Pancreas (tissue), 10 donors: ENCODE measurements at places on chromosomes 2 and 18.

DNA sequence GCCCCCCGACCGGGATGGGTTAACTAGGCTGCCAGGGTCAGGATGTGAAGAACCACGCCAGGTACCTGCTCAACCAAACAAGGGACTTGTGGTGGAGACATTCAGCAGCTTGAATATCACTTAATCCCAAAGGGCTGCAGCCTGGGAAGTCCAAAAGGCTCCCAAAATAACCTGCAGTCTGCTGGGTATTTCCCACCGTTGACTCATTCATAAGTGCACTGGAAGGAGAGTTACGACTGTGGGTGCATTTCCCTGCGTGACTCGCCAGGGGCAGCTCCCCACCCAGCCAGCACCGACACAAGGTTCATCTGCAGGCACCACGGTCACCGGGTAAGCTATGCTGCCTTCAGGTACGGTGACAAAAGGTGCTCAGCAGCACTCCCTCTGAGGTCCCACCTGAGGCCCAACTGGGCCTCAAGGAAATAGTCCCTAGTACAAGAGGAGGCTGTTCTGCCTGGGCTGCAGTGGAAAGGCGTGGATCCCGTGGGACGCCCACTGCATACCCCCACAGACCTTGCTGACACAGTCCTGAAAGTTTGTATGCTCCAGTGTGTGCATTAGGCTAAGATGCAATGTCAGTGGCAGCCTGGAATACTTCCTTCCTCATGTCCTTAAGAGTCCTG lies 86.5 kb downstream of the UXS1 start:
- no peak for DNase-seq

GRCh38 chr2:96109361-96109680 lies 7.0 kb downstream of the ADRA2B start:
- DNase-seq: no peak

- no peak for DNase-seq
Observed at GRCh38 chr2:204293884-204294747, 251.2 kb upstream of the PARD3B start.

GRCh38 chr2:46364797-46365457 lies 67.7 kb downstream of the EPAS1 start:
- no peak for DNase-seq

DNA sequence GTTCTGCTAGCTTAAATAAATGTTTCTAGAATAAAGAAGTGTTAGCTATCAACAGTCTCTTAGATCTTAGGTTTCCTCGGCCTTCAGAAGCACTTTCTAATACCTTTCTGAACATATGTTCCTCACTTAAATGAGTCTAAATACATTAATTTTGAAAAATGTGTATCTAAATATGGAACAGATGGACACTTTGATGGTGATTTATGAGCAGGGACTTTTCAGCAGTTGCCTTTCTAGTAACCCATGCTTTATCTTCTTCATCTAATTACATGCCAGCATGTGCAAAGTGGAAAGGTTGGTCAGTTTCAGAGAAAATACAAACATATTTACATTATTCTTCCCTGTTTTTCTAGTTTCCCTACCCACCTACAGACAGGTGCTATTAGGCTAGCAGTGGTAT lies 797.0 kb upstream of the CHAC2 start:
- DNase-seq: no peak

GRCh38 chr2:195741191-195741590 lies 84.2 kb downstream of the SLC39A10 start:
- DNase-seq: no peak

DNA sequence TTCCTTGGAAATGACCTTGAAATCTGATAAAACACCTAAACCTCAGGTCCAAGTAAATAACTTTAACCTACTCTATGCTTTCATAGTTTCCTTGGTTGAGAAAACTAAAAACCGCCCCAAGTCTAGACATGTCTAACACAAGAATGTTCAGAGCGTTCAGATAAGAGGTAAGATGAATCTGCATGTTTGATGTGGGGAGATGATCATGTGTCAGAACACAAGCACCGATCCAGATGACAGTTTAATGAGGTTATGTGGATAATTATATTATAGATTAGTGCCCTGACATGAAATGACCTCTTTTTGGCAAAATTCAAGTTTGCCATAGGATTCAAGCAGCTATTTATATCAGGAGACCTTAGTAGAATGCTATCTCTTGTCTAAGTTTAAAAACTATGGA lies 729.8 kb upstream of the SOX11 start:
- DNase-seq: no peak

GRCh38 chr2:25310709-25310964 lies 31.1 kb downstream of the DNMT3A start:
- no peak for DNase-seq

GRCh38 chr2:208311954-208312353 lies 45.9 kb downstream of the PIKFYVE start:
- DNase-seq: no peak

DNA sequence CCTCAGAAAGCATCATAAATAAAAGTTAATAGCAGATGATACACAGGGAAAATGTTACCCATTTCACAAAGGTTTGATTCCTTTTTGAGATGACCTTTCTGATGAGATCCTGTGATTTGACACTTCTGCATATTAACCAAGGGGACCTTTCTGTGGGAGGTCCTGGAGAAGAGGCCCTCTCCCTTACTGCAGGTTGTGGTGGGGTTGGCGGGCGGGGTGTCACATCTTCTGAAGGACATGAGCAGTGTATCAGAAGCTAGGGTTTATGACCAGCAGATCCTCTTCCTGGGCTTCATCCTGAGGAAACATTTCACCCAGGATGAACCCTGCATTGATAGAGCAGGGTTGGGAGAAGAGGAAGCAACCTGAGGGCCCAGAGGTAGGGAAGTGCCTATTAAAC lies 37.2 kb upstream of the SCLY start:
- no peak for DNase-seq

GRCh38 chr2:119301413-119301812 lies 65.2 kb downstream of the C2orf76 start:
- no peak for DNase-seq

- no peak for DNase-seq
Observed at GRCh38 chr2:123870206-123870880, 154.7 kb upstream of the CNTNAP5 start.

DNA sequence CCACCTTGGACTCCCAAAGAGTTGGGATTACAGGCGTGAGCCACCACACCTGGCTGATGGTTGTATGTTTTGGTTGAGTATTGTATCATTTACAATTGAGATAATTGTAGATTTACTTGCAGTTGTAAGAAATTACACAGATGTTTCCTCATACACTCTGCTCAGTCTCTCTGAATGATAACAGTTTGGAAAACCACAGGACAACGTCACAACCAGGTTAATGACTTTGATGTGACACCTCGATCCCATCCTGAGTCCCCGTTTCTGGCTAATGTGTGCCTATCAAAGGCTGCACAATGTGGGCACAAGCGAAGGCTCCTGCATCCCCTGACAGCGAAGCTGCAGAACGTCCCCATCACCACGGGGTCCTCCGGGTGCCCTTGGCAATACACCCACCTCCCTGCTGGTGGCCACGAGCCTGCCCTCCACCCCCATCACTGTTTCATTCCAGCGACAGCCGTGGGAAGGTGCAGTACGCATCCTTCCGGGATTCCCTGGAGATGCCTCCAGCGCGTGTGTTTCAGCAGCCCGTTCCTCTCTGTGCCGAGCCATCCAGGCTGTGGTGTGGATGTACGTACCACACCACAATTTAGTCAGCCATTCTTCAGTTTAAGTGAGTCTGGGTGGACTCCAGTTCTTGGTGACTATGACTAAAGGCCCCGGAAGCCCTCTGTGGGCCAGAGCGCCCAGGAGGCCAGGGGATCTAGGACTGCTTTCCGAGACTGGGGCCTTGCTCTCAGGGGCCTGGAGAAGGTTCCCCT lies 4.3 kb upstream of the PDCD1 start:
- DNase-seq: no peak

DNA sequence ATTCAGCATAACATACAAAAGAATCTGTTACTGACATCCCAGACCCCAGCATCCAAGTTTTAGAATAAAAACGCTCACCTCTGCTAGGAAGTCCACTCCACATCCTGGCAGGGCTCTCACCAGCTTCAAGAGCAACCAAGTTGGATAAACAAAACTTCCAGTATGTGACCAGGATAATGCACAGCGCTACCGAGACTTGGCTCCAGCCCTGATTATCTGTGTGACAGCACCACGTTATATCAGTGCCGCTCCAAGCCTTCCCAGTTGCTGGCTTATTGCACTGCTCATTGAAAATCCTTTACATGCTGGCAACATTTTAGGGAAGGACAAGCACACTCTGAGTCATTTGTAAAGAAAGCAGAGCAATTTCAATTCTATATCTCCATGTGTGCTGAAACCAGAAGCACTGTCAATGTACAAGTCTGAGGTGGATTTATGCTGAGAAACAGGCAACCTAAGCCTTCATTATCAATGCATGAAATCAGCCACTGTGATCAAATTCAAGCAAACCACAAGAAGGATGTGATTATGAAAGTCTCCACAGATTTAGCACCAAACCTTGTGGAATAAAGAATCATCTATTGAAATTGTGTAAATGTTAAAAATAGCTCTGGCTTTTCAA lies 115.7 kb downstream of the ZNF385B start:
- no peak for DNase-seq

- DNase-seq: no peak
Observed at GRCh38 chr2:85276571-85277118, 51.1 kb downstream of the TGOLN2 start.

DNA sequence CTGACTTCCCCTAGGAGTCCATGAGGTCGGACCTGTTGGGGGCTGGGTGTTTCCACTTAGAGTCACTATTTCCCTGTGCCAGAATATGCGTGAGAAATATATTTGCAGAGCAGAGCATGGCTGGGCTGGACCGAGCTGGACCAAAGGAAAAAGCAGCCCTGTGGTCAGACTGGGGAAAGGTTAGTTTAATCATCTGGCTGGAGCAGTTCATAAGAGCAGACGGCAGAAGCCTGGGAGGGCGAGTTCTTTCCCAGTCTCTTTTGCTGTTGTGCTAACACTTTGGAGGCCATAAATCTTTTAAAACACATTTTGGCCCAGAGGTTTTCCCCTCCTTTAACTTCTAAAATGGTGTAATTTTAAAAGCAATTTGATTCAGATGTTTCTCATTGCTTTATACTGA lies 66.5 kb downstream of the GLI2 start:
- no peak for DNase-seq

- no peak for DNase-seq
Observed at GRCh38 chr2:46050027-46050426, 247.2 kb upstream of the EPAS1 start.

GRCh38 chr2:142306131-142306530 lies 175.3 kb upstream of the LRP1B start:
- no peak for DNase-seq

DNA sequence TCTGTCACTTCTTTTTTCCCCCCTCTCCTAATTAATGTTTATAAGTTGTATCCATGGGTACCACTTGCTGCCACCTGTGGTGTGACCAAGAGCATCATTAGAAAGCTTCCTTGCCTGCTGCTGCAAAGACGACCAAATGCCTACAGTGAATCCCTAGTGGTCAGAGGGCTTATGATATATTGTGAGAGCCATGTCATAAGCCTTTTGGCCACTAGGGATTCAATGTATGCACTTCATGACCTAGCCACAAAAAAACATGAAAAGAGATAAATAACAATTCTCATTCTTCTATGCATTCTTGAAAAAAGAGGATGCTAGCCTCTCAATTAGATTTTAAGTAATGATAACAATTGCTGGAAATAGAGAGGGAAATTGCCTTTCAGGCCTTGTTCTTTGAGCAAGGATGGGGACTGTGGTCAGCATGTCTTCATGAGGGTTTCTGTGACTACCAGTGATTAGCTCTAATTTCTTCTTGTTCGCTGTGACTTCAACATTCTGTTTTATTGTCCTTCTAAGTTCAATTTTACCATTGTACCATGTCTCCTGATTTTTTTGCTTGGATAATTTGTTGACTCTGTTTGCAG lies 435.3 kb downstream of the TGIF1 start:
- DNase-seq: no peak

DNA sequence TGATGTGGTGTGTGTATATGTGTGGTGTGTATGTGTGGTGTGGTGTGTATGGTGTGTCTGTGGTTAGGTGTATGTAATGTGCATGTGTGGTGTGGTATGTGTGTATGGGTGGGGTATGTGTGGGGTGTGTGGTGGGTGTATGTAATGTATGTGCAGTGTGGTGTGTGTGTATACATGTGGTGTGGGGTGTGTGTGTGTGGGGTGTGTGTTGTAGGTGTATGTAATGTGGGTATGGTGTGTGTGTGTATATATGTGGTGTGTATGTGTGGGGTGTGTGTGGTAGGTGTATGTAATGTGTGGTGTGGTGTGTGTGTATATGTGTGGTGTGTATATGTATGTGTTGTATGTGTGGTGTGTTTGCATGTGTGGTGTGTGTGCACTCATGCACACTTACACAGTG lies 84.8 kb upstream of the ID2 start:
- DNase-seq: no peak

GRCh38 chr18:44568986-44569385 lies 111.7 kb upstream of the SETBP1 start:
- DNase-seq: no peak

DNA sequence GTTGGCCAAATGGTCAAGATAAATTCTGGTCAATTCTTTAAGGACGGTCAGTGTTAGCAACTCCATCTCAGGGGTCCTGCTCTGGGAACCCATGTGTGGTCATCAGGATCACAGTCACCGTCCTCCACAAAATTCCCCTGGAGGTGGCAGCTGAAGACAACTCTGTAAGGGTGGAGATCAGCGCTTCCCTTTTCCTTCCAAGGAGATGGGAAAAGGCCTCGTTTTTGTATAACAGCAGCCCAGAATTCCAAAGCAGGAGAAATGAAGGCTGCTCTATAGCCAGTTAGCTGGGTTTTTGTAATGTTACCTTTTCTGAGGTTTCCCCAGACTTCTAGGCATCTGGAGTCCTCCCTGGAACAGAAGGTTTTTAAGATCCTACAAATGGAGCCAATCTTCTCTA lies 334.8 kb downstream of the MYCN start:
- no peak for DNase-seq

- no peak for DNase-seq
Observed at GRCh38 chr2:120670371-120670770, 65.3 kb upstream of the GLI2 start.

DNA sequence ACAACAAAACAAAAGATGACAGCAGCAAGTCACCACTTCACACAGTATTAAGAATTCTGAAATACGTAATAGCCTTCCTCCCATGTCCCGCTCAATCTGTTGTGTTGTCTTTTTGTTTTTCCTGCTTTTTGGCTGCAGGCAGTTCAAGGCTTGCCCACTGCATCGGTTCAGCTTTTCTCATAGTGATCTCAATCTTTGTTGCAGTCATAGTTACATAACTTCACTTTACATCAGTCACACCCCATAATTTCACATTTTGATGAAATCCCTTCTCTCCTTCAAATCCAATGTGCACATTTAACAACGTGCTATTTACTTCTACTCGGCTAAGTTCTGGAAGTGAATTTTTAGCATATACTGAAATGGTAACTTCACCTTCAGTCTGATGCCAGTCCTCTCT lies 33.8 kb upstream of the HAAO start:
- no peak for DNase-seq

GRCh38 chr2:157325786-157326185 lies at the start of gene ERMN:
ERMN (minus strand) TSS chr2:157325824; CDS start chr2:157325642, 182 bp downstream.
- no peak for DNase-seq

- DNase-seq: no peak
Observed at GRCh38 chr2:102185347-102185746, 1.5 kb upstream of the IL1RL2 start.

GRCh38 chr2:652881-653480 lies 24.2 kb downstream of the TMEM18 start:
- peak; percentile 1 for DNase-seq

- no peak for DNase-seq
Observed at GRCh38 chr18:12325726-12326245, 17.7 kb downstream of the TUBB6 start.

- no peak for DNase-seq
Observed at GRCh38 chr2:194946826-194947225, 710.2 kb upstream of the SLC39A10 start.
